ENCODE measurements at places on chromosomes 7 and 10.

- DNase-seq = no peak
Measured at GRCh38 chr10:13994932-13995331, 335.8 kb downstream of the FRMD4A start.

DNA sequence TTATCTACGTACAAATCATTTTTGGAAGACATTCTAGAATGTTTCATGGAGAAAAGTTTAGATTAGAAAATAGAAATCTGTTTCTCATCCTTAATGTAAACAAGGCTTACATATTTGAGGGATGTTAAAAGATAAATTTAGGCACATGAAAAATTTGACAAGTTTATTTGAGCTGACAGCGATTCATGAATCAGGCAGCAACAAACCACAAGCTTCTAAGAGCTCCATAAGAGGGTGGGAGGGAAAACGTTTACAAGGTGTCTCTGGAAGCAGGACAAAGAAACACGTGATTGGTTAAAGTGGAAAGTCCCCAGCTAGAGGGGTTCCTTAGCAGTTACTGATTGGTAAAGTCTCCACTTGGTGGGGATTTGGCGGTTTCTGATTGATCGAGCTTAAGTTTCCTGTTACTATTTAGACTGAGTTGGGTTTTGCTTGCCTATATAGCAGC lies 228.9 kb upstream of the PITRM1 start:
- DNase-seq = no peak

- no peak for DNase-seq
Measured at GRCh38 chr10:52198540-52198939, 115.5 kb upstream of the DKK1 start.

GRCh38 chr10:92729886-92730285 lies 40.1 kb downstream of the HHEX start:
- DNase-seq = no peak

- DNase-seq = no peak
Measured at GRCh38 chr10:51653025-51653424, 46.4 kb downstream of the CSTF2T start.

DNA sequence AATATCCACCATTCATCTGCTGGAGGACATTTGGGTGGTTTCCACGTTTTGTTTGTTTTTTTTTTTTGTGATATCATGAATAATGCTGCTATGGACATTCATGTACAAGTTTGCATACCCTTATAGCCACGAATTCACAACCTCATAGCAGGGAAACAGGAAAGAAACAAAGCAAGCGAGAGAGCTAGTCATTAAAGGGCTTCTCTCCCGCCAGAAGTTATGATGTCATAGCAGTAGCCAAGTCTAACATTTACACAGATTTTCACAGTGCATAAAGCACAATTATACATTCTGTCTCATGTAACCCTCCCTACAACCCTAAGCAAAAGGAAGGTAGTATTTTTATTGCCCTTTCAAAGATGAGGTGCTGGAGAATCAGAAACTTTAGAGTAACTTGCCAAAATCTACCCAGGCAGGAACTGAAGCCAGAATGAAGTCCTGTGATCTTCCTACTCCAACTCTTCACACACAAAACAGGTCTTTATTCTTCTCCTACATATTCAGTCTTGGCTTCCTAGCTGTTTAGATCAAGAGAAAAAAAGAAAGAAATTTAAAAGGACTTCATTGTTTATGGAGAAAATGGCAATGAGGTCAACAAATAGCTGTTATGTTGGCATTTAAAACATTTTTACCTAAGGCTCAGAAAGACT lies 33.9 kb upstream of the GPAM start:
- DNase-seq = no peak

GRCh38 chr10:91628383-91628782 lies 4.5 kb downstream of the PPP1R3C start:
- DNase-seq = no peak

GRCh38 chr7:34755008-34755407 lies 97.0 kb downstream of the NPSR1 start:
- no peak for DNase-seq

- DNase-seq = no peak
Measured at GRCh38 chr7:121275204-121275603, 53.6 kb upstream of the WNT16 start.

DNA sequence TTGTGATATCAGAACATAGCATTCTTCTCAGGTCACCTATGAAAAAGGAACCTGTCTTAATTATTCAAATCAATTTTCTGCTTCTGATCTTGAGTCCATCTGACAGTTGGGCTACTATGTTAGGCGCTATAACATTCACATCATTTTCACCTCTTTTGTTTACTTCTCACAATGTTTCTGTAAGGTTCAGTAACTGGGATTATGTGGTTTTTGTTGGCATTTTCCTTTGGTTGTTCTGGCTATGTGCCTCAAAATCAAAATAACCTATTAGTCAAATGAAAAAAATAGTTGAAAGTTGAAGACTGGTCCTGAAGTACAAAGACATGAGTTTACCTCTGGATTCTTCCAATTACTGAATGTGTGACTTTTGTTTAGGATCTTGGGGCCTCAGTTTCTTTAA lies 221.3 kb upstream of the SMIM30 start:
- DNase-seq = no peak

DNA sequence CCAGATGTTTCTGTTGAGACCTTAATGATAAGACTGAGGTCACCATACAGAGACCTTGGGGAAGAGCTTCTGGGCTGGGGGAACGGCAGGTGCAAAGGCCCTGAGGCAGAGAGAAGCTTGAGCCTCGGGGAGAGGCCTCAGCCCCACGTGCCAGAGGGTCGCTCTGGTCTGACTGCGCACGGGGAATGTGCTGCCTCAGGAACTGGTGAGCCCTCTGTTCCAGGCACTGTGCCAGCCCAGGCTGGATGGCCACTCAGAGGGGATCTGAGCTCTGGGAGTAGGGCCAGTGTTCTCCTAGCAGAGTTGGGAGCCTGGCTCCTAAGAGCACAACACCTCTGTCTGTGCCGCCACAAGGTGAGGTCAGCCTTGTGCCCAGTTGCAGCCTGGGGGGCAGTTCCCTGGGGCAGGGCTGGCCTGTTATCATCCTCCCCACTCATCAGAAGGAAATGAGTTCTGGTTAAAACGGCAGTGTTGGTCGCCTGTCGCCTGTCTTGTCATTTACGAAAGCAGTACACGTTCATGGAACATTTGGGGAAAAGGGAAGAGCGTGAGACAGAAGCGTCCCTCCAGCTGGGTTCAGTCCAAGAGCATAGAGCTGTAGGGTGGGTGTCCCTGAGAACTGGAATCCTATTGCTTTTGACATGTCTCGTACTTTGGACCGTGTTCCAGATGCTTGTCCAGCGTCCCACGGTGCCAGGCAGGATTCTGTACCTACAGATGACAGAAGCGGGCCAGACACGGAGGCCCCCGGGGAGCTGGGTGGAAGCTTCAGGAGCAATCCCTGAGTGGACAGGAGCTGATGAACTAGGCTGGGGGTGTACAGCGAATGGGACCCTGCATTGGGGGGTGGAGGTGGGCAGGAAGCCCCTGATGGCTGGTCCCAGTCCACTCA lies 4.3 kb downstream of the TTYH3 start:
- DNase-seq = no peak

DNA sequence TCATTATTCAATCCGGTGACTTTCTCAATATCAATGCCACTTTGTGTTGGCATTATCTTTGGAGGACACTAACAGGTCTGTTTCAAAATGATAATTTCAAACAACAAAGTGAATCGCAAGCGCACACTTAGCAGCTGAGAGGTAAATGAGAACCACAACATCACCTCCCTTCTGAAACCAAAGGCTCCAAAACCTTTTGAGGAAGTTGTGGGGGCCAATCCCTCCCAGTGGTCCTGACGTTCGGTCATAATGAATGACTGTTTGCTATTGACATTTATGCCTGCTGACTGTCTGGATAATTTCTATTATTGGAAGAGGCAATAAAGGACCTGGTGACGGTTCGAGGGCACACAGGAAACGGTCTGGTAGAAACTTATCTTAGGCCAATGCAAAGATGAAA lies 1.8 kb downstream of the ADARB2 start:
- DNase-seq = no peak

GRCh38 chr7:80249619-80250295 lies 115.1 kb downstream of the GNAI1 start:
- no peak for DNase-seq

GRCh38 chr10:52875336-52875735 lies 102.8 kb upstream of the MBL2 start:
- DNase-seq = no peak

GRCh38 chr7:41328131-41328530 lies 374.8 kb downstream of the INHBA start:
- no peak for DNase-seq

DNA sequence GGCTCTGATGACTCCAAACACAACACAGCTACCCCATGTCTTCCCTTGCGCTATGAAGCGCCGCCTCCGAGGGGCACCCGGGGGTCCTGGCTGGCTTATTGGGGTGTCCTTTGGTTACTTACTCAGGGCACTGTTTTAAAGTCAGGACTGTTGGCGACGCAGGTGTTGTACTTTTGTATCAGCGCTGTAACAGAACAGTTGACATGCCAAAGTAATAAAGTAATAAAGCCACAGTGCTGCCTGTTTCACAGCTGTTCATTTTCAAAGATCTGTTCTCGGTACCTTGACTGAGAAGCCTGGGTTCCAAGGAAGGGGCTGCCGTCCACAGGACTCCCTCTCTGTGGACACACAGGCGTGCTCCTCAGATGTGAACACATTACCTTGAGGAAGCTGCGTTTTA lies 64.1 kb downstream of the WDR37 start:
- DNase-seq = no peak

DNA sequence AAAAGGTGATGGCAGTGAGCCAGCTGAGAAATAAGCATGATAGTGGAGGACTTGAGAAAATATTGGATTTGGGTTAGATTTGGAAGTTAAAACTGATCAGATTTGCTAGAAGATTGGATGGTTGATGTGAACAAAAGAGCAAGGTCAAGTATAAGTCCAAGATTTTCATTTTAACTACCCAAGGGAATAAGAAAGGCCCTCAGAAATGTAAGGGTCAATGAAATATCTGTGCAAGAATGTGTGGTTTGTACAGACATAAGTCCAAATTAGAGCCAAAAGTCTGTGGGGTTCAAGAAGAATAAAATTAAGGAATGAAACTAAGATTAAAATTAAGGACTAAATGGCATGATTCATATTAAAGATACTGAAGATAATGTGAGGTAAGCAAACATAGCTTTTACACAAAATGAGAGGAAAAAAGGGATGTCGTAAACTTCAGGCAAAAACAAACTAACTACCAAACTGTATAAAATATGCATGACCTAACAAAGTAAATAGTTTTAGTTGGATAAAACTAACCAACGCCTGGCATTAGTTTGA lies 78.4 kb upstream of the CACNA2D1 start:
- no peak for DNase-seq

GRCh38 chr7:98394377-98394836 lies 6.5 kb downstream of the BAIAP2L1 start:
- DNase-seq = no peak

DNA sequence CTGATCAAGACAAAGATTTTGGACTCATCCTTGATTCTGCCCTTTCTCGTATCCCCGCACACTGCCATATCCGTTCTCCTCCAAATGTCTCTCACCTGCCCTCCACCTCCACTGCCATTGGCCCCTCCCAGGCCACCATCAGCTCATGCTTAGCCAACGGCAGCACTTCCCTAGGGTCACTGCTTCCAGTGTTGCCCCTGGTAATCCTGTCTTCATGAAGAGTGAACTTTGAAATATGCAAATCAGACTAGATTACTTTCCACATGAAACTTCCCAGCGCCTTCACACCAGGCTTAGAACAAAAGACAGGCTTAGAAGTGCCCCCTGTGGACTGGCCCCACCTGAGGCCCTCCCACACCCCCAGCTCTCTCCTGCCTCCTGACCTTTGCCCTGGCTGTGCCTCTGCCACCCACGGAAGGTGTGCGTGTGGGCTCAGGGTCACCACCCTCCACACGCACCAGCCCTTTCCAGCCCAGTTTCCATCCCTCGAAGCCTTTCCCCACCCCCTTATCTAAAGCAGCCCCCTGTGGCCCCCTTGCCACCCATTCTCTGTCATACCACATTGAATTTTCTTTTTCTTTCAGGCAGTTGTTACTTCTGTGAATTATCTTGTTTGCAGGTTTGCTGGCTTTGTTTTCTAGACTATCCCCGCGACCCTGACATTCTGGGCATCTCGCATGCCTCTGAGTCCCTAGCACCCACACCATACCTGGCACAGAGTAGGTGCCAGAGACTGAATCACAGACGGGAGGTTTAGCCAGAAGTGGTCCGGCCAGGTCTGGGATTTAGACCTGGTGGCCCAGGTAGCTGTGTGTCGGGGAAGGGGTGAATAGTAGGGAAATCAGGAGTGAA lies 26.8 kb upstream of the C10orf53 start:
- DNase-seq = no peak

- no peak for DNase-seq
Measured at GRCh38 chr10:24463611-24464426, 254.9 kb downstream of the KIAA1217 start.

DNA sequence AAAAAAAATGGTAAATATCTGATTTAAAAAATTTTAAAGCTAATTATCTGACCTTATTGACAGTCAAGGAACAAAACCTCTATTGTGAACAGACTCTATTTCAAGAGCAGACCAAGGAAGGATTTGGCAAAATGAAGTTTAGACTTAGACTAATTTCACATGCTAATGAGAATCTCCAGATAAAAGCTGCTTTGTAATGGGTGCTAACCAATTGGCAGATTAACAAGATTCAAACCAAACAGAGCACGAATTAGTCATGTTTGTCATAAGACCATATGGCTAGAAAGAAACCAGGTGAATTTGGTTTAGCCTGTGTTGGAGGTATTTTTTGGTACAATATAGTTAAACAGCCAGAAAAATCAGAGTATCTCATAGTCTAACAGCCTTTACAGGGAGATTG lies 429.1 kb upstream of the NFE2L3 start:
- no peak for DNase-seq

- DNase-seq = no peak
Measured at GRCh38 chr7:71186535-71187057, 54.7 kb downstream of the GALNT17 start.

GRCh38 chr10:54904833-54905232 lies 103.8 kb upstream of the PCDH15 start:
- DNase-seq = no peak

- no peak for DNase-seq
Measured at GRCh38 chr7:77863860-77864259, 65.3 kb downstream of the PHTF2 start.

GRCh38 chr10:71138166-71138830 lies 74.1 kb upstream of the UNC5B start:
- DNase-seq = no peak
